ENCODE measurements at places on chromosomes 2 and 18. TPM values are rescaled to one million over a fixed set of nuclear protein-coding genes. Genes with fewer than 3 reads are reported as not detected.

The TMEFF2 gene
- total RNA-seq = not detected

The TBR1 gene
- total RNA-seq = under 0.01 TPM

The HAAO gene
- total RNA-seq = not detected

The ACOXL gene
- not detected for total RNA-seq

The CAPN14 gene
- 0.09 TPM for total RNA-seq

The BMP10 gene
- total RNA-seq = not detected

The DNER gene
- under 0.01 TPM for total RNA-seq

The SH3RF3 gene
- 4.6 TPM for total RNA-seq

The SLC9A2 gene
- total RNA-seq = not detected

The UGT1A9 gene
- total RNA-seq = not detected

The EHD3 gene
- total RNA-seq = 6.6 TPM

The RND3 gene
- total RNA-seq = 14.9 TPM

The UGT1A10 gene
- total RNA-seq = not detected

The TDRD15 gene
- total RNA-seq = not detected

The RGPD4 gene
- not detected for total RNA-seq

The NLRC4 gene
- not detected for total RNA-seq

The CNTNAP5 gene
- under 0.01 TPM for total RNA-seq

The HOXD4 gene
- total RNA-seq = 3.5 TPM

The SLC9A4 gene
- not detected for total RNA-seq

The DLX1 gene
- total RNA-seq = not detected

The CFAP210 gene
- total RNA-seq = not detected

The ALKAL2 gene
- total RNA-seq = not detected

The STK25 gene
- 212 TPM for total RNA-seq

The LINC00305 gene
- not detected for total RNA-seq

The PMAIP1 gene
- 10.5 TPM for total RNA-seq

The KCNG2 gene
- total RNA-seq = 0.43 TPM

The ABCB11 gene
- not detected for total RNA-seq
